ENCODE measurements at places on chromosomes 12 and 14.

GRCh38 chr14:76386944-76387782 is 11.2 kb downstream of the ESRRB start:
- peak; percentile 61 for DNase-seq

- no peak for DNase-seq
Measured at GRCh38 chr14:87008965-87009364, 984.0 kb downstream of the GALC start.

- no peak for DNase-seq
Measured at GRCh38 chr12:90979951-90980350, 24.8 kb downstream of the EPYC start.

DNA sequence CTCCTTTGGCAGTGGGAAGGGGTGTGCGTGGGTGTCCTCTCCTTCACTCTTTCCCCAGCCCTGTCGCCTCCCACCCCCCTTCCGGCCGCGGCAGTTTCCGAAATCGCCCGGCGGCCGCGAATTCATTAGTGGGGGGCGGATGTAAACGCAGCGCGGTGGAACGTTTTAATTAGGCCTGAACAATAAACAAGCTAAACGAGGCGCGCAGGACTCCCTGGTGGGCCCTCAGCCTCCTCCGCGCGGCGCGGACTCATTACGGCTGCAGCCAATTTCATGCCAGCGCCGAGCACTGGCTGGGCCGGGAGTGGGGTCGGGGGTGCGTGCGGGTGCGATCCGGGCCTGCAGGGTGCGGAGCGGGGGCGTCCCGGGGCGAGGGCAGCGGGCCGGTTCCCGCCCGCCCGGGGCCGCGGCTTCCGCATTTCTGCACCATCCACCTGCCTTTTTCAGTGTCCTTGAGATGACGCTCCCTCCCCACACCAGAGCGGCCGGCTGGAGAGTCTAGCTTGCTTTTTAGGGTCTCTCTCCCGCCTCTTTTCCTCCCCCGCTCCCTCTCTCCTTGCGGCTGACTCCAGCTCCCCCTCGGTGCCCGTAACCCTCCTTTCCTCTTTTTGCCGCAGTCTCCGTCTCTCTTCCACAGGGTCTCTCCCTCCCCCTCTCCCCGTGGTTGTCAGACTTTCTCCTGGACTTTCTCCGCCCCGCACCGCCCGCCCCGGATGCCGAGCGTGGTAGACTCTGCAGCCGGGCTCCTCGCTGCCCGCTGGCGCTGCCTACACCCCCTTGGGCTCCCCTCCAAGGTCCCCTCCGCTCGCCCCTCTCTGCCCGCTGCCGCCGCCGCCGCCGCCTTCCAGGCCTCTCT is at the start of gene CISTR:
CISTR (minus strand) TSS at position 644 of the 856 bp plus-strand sequence.
- DNase-seq, result no peak

GRCh38 chr14:92768795-92769194 is 20.4 kb upstream of the LGMN start:
- DNase-seq, result no peak

All from activated CD4-positive, alpha-beta T cell treated with anti-CD3 and anti-CD28 coated beads for 24 hours (primary cell).